Thoracic aorta (tissue), 2 donors: ENCODE measurements at places on chromosomes 1 and 21. TPM values are rescaled to one million over a fixed set of nuclear protein-coding genes. Genes with fewer than 3 reads are reported as not detected.

GRCh38 chr21:35028451-35028978 lies 20.6 kb downstream of the RUNX1 start:
- H3K4me3 ChIP-seq = no peak overlapping the region
- no peaks in the 10 kb centered on the region for H3K36me3 ChIP-seq
- H3K27me3 ChIP-seq = no peaks in the 10 kb centered on the region
- no peak overlapping the region for H3K27ac ChIP-seq

GRCh38 chr1:65092691-65093090 lies 55.3 kb upstream of the AK4 start:
- H3K4me3 ChIP-seq = no peak overlapping the region
- H3K4me1 ChIP-seq = no peaks in the 10 kb centered on the region
- no peak overlapping the region for H3K27ac ChIP-seq
- H3K36me3 ChIP-seq = no peaks in the 10 kb centered on the region
- no peak for DNase-seq

- H3K4me1 ChIP-seq = no peaks in the 10 kb centered on the region
- no peak for DNase-seq
- H3K27me3 ChIP-seq = no peaks in the 10 kb centered on the region
- no peak overlapping the region for H3K4me3 ChIP-seq
- H3K36me3 ChIP-seq = no peaks in the 10 kb centered on the region
Measured at GRCh38 chr1:51600965-51601364, 15.9 kb upstream of the OSBPL9 start.

- H3K36me3 ChIP-seq = peaks cover 56% of the 10 kb centered on the region
- H3K27ac ChIP-seq = no peak overlapping the region
- DNase-seq = no peak
- H3K27me3 ChIP-seq = no peaks in the 10 kb centered on the region
Measured at GRCh38 chr21:45284456-45284741, 3.3 kb downstream of the POFUT2 start.

DNA sequence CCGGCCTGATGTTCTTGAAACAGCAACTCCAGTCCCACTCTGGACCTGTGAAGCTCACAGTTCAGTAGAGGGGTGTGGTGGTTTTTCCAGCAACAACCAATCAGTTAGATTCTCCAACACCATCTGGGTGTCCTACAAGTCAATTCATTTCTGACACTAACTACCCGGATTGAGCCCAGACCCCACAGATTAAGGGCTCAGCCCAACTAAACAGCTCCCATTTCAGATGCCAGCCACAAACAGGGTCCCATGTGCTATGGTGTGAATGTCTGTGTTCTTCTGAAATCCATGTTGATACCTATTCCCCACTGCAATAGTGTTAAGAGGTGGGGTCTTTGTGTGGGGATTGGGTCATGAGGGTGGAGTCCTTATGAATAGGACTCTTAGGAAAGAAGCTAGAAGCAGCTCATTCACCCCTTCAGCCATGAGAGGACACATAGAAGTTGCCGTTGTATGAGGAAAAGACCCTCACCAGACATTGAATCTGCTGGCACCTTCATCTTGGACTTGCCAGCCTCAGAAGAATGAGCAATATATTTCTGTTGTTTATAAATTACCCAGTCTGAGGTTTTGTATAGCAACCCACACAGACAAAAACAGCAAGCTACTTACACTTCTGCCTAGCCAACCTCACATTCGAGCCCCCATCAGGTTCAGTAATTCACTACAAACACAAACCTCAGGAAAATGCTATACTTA lies 53.6 kb downstream of the IRF2BP2 start:
- no peak overlapping the region for H3K4me3 ChIP-seq
- no peak overlapping the region for H3K27ac ChIP-seq
- H3K27me3 ChIP-seq = no peaks in the 10 kb centered on the region
- peaks cover 5% of the 10 kb centered on the region for H3K4me1 ChIP-seq

DNA sequence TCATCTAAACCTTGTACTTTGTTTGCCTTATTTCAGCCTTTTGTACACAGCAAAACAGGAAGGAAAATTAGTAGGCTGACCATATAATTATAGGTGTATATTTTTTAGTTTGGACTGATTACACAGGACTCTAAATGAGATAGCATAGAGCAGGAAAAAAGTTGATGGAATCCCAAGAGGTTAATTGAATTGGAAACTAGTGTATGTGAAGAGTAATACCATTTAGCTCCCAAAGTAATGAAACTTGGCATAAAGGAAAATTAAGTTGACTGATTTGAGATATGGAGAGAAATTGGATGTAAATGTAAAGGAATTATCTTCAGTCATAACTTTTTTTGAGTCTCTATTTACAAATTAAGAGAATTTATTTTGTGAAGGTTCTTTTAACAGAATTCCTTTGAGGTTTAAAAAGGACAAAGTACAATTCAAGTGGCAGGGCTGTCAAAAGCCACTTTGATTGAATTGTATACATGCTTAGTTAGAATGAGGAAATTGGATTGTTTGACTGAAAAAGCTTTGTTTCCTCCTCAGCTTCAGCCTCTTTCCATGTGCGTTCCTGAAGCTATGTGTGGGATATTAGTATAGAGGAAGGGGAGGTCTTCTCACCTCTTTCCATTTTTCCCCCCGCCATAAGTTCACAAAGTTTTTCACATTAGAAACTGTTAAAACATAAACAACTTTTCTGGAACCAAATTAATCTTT lies 26.4 kb downstream of the SNX27 start:
- no peak for DNase-seq
- no peaks in the 10 kb centered on the region for H3K27me3 ChIP-seq
- no peak overlapping the region for H3K27ac ChIP-seq
- H3K4me3 ChIP-seq = no peak overlapping the region
- H3K4me1 ChIP-seq = peaks cover 15% of the 10 kb centered on the region

GRCh38 chr1:163771637-163772036 lies 449.9 kb downstream of the NUF2 start:
- no peak overlapping the region for H3K4me3 ChIP-seq
- no peaks in the 10 kb centered on the region for H3K36me3 ChIP-seq
- no peak overlapping the region for H3K27ac ChIP-seq
- no peaks in the 10 kb centered on the region for H3K27me3 ChIP-seq
- DNase-seq = no peak

DNA sequence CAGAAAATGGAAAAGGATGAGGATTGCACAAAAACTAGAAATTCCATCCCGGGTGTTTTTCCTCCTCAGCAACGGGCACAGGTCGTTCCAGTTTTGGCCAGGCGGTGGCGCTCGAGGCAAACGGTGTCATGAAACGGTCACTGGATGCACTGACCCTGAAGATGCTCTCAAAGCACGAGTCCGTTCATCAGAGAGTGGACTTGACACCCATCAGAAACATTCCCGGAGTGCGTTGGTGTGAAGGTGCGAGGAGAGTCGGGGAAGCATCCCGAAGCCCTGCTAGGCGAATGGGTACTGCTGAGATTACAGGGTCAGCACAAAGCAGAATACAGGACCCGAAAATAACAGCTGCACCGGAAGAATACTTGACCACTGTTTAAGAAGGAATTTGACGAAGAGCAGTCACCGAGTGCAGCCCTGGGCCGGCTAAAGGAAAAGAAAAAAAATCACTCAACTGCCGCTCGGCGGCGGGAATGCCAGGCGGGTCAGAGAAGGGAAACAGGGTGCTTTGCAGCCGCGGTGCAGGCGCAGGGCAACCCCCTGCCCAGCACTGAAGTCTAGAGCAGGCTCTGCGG lies 71.7 kb upstream of the ETS2 start:
- H3K27me3 ChIP-seq = no peaks in the 10 kb centered on the region
- H3K36me3 ChIP-seq = no peaks in the 10 kb centered on the region
- H3K27ac ChIP-seq = peak overlapping the region; percentile 77
- H3K4me3 ChIP-seq = peak overlapping the region; percentile 69
- DNase-seq = peak; percentile 86
- H3K4me1 ChIP-seq = peaks cover 8% of the 10 kb centered on the region

DNA sequence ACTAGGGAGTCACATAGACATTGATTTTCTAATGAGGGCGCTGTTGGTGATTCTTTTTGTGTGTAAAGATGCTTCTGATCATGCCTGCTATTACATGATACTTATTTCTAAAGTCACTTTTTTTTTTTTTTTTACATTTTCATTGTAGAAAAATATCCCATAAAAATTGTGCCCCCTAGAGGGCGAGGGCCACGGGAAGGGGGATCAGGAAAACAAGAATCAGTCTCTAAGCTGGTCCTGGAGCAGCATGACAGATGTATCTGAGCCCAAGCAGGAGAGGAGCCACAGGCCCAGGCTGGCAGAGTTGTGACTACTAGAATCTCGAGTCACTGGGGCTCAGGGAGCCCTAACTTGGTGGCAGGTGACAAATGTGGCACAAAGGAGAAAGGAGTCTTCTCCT lies 28.1 kb downstream of the ZSCAN20 start:
- H3K4me1 ChIP-seq = no peaks in the 10 kb centered on the region
- no peaks in the 10 kb centered on the region for H3K27me3 ChIP-seq
- no peak overlapping the region for H3K27ac ChIP-seq
- peaks cover 3% of the 10 kb centered on the region for H3K36me3 ChIP-seq
- DNase-seq = no peak

- no peak overlapping the region for H3K27ac ChIP-seq
- no peaks in the 10 kb centered on the region for H3K36me3 ChIP-seq
- H3K27me3 ChIP-seq = no peaks in the 10 kb centered on the region
- no peaks in the 10 kb centered on the region for H3K4me1 ChIP-seq
Measured at GRCh38 chr21:31310750-31311149, 33.3 kb downstream of the TIAM1 start.

GRCh38 chr1:107698161-107698560 lies 266.8 kb downstream of the VAV3 start:
- no peak overlapping the region for H3K4me3 ChIP-seq
- no peaks in the 10 kb centered on the region for H3K4me1 ChIP-seq
- H3K36me3 ChIP-seq = no peaks in the 10 kb centered on the region
- DNase-seq = no peak
- no peaks in the 10 kb centered on the region for H3K27me3 ChIP-seq
- no peak overlapping the region for H3K27ac ChIP-seq

DNA sequence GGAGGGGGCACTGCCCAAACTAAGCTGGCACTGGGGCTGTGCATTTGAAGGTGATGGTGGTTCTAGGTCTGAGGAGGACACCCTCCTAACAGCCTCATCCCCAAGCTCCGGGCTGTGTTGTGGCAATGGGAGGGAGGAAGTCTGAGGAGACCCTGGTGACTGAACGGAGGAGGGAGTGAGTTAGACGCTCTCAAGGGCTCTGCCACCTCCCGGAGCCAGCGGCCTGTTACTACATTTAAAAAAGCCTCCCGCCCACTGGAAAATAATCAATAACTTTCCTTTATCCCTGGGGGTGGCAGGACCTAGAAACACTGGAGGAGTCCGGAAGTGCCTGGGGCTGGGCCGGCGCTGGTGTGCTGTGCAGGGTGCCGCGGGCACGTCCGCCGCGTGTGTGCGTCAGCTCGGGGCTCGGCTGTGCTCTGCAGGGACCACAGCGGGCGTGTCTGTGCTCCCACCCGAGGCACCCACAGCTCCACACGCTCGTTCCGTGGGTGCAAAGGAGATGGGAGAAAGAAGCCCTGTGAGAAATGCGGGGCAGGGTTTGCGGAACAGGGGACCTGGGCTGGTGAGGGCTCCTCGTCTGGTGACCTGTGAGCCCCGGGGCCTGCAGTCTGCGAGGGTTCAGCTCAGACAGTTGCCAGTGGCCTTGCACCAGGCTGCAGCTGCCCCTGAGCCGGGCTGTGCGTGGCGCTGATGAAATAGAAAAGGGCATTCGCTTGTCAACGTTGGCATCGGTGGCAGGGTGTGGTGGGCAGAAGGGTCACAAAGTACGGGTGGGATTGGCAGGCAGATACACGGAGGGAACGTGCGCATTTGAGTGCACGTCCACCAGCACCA lies 5.3 kb downstream of the SAMD11 start:
- no peaks in the 10 kb centered on the region for H3K27me3 ChIP-seq
- H3K4me3 ChIP-seq = no peak overlapping the region
- peaks cover 20% of the 10 kb centered on the region for H3K4me1 ChIP-seq
- H3K27ac ChIP-seq = no peak overlapping the region
- no peaks in the 10 kb centered on the region for H3K36me3 ChIP-seq

GRCh38 chr21:34844013-34844923 lies 175.5 kb downstream of the CLIC6 start:
- H3K4me3 ChIP-seq = no peak overlapping the region
- H3K4me1 ChIP-seq = peaks cover 27% of the 10 kb centered on the region
- no peak for DNase-seq
- H3K27me3 ChIP-seq = no peaks in the 10 kb centered on the region
- no peaks in the 10 kb centered on the region for H3K36me3 ChIP-seq

- DNase-seq = no peak
- H3K27ac ChIP-seq = no peak overlapping the region
Measured at GRCh38 chr1:152752225-152752624, 5.6 kb upstream of the KPRP start.

- no peak overlapping the region for H3K4me3 ChIP-seq
- no peak overlapping the region for H3K27ac ChIP-seq
- no peaks in the 10 kb centered on the region for H3K36me3 ChIP-seq
- H3K4me1 ChIP-seq = no peaks in the 10 kb centered on the region
Measured at GRCh38 chr1:245255783-245256182, 101.0 kb downstream of the KIF26B start.

GRCh38 chr1:42744148-42744413 lies 4.0 kb upstream of the CLDN19 start:
- H3K4me3 ChIP-seq = no peak overlapping the region
- H3K27ac ChIP-seq = no peak overlapping the region
- peaks cover 23% of the 10 kb centered on the region for H3K36me3 ChIP-seq
- no peak for DNase-seq
- no peaks in the 10 kb centered on the region for H3K27me3 ChIP-seq
- H3K4me1 ChIP-seq = no peaks in the 10 kb centered on the region

- no peak overlapping the region for H3K27ac ChIP-seq
- H3K27me3 ChIP-seq = no peaks in the 10 kb centered on the region
- no peak for DNase-seq
Measured at GRCh38 chr1:203914292-203914691, 52.9 kb downstream of the SNRPE start.

DNA sequence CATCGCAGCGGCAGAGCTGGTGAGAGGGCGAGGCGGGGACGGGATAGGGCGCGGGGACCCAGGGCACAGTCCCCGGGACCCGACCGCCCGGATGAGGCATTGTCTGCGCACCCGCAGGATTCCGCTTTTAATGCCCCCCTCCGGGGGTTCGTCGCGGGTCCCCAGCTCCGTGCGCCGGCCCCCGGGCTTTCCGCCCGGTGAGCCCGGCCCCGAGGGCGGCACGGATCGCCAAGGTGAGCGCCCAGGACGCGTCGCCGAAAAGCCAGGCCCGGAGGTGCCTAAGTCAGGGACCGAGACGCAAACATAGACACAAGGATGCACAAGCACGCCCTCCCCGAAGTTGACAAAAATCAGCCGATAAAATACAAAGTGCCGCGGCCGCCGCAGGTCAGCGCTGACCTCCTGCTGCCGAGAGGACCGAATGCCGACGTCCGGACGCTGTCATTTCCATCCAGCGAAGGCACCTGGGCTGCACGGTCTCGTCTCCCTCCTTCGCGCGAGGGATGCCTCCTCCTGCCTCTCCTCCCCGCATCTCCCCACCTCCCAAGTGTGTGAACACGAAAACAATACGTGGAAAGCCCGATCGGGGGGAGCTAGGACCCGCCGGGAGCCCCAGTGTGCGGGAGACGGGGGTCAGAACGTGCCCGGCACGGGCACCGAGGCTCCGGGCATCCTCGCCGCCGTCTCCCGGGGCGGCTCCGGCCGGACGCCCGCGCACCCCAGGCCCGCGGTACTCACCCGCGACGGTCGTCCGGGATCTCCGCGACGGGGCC lies 101.1 kb upstream of the SOD1 start:
- no peak for DNase-seq
- no peaks in the 10 kb centered on the region for H3K36me3 ChIP-seq
- H3K27ac ChIP-seq = no peak overlapping the region
- H3K4me1 ChIP-seq = peaks cover 24% of the 10 kb centered on the region
- peak overlapping the region; percentile 68 for H3K4me3 ChIP-seq

AMY2A gene
- total RNA-seq = not detected

AGBL4 gene
- not detected for total RNA-seq

CYP4A22 gene
- not detected for total RNA-seq

DFFA gene
- 14.8 TPM for total RNA-seq

HSD3B1 gene
- total RNA-seq = not detected

EDARADD gene
- total RNA-seq = 2.8 TPM

CTNNBIP1 gene
- total RNA-seq = 22.3 TPM

CFHR1 gene
- not detected for total RNA-seq

SIPA1L2 gene
- total RNA-seq = 20.4 TPM

HSPB7 gene
- total RNA-seq = 223 TPM
